T47D (cell line): ENCODE measurements at places on chromosomes 2 and 18.
A peak's percentile ranks its signal among the peaks of the same experiment; 100 is the strongest.

- DNase-seq, result peak; percentile 6
These were observed at the start of gene SH3RF3 for GRCh38 chr2:109128616-109129355. Gene SH3RF3, plus strand, starts transcription at chr2:109129205.

DNA sequence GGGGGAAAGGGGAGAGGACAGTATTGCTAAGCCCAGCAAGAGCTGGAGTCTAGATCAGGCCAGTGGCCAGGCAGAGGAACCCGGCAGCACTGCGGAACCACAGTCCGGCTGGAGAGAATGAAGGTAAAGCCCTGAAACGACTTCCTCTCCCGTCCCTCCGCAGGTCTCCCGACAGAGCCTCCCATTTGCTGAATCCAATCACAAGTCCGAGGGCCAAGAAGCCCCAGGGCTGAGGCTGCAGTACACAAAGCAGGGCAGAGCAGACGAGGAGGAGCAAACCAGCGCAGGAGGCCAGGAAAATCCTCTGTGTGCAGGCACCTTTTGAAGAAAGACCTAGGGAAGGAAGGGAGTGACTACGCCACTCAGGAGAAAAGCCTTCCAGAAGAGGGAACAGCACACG is 104.4 kb downstream of the OSBPL1A start:
- DNase-seq, result no peak

- no peak for DNase-seq
These were observed 105.6 kb downstream of the TTC32 start for GRCh38 chr2:19796035-19796695.

GRCh38 chr2:25982273-25982967 is at the start of gene KIF3C:
Gene KIF3C, minus strand, starts transcription at chr2:25982497. Its CDS starts 580 bp downstream, at chr2:25981917.
- DNase-seq, result peak; percentile 31

DNA sequence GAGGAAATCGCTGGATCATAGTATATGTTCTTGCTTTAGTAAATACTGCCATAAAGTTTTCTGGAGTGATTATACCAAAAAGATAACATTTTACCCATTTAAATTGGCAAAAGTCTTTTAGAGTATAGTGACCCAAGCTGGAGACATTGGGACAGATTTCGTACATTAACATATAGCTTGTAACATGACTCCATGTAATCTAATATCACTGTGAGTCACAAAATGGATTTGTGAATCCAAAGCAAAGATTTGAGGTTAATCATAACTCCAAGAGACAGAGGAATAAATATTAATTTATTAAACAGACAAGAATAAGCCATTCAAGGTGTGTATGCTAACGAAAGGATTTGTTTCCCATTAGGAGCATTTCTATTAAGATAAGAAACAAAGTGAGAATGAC is 45.0 kb upstream of the RMP24 start:
- DNase-seq, result no peak

DNA sequence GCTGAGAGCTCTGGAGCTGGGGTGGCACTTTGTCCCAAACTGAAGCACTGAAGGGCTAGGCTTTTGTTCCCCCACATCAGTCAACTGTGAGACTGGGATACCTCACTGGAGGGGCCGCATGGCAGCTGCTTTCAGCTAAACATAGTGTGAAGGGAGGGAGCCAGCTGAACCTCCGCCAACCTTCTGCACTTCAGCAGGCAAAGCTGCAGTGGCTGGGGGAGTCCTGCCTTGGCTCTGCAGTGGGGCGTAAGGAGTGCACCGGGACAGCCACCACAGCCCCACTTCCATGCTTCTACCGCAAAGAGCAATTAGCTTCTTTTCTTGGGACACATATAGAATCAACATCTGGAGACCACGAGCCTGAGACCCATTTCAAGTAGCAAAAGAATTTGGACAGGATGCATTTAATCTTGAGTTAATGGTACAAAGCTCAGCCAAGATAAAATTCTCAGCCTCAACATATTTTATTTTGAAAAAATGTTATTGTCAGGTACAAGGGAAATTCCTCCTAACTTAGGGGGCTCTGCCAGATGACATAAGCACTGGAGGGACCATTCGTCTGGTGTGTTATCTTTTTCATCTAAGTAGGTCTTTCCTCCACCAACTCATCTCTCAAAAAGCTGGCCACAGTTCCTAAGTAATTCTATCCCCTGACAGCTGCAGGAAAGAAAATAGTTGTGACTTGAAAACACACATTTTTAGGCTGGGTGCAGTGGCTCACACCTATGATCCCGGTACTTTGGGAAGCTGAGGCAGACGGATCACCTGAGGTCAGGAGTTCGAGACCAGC is 25.6 kb upstream of the MYCN start:
- DNase-seq, result no peak

- no peak for DNase-seq
These were observed 29.9 kb downstream of the DAPL1 start for GRCh38 chr2:158825021-158825420.

DNA sequence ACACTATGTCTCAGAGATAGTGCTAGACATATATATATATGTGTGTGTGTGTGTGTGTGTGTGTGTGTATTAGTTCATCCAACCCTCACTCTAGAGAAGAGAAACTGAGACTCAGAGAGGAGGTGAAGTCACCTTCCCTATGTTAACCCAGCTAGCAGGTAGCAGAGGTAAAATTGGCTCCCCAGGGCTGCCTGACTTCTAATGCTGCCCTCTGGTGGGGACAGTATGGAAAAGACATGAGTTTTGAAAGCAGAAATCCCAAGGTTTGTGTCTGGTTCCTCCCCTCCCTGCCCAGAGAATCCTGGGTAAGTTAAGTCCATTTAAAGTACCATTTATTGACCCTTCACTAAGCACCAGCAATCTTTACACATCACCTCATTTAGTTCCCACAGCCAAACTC is 137.7 kb downstream of the THNSL2 start:
- peak; percentile 76 for DNase-seq

- DNase-seq, result no peak
These were observed 97.0 kb downstream of the CABLES1 start for GRCh38 chr18:23232331-23232730.

GRCh38 chr2:219058541-219059374 is 2.0 kb downstream of the IHH start:
- DNase-seq, result no peak

GRCh38 chr18:13688191-13689136 is 37.9 kb downstream of the FAM210A start:
- no peak for DNase-seq

DNA sequence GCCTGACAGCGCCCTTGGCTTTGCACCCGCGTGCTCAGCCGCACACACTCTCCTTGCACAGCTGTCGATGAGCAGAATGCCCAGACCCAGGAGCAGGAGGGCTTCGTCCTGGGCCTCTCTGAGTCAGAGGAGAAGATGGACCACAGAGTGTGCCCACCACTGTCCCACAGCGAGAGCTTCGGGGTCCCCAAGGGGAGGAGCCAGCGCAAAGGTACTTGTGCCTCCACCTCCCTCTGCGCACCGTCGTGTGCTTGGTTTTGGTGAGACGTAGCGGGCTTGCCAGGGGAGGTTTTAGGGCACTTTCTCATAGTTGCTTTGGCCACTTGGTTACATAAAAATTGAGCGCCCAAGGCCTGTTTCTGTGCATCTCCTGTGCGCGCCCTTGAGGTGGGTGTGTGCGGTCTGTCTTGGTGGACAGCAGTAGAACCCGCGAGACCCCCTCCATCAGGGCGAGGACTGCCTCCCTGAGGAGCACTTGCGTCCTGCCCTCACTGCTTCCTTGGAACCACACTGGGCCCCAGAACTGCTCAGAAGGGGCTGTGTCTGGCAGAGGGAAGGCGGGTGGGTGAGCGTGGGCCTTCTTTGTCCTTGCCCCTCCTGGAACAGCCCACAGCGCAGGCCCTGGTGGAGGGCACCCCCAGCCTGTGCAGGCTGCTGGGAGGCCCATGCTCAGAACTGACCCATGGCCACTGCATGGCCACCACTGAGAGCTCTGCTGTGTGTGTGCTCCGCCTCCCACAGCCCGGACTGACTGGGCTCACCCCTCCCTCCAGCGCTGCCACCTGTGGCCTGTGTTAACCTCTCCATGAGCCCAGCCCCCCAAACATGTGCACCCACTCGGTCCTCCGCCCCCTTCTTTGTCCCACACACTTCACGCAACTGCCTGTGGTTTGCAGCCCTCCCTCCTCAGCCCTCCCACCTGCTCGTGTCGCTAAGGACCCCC is 95.9 kb downstream of the DGKD start:
- no peak for DNase-seq

DNA sequence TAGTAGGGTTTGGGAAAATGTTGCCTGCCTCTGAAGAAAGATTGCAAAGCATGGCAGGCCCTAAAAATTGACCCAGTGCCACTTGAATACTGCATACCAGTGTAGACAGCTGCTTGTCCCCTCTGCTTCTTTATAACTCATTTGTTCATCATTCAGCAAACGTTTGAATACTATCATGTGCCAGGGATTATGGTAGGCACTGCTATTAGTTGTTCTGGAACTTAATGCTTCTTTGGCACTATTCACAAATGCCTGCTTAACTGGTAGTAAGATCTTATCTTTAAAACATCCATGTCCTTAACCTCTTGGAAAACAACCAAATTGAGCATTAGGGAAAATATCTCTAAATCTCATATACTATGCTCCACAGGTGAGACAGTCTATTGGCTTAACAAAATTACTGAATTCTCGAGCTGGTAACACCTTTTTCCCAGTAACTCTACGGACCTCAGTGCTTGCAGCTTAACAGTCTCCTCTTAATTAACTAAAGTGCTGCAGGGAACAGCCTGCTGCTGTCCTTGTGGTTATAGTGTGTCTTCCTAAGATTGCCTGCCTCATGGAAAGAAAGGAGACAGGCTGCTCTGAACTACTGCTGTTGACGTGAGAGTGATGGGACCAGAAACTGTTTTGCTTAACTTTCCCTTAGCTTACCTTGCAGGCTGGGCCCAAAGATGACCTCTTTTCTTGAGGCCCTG is 93.2 kb downstream of the MIB1 start:
- DNase-seq, result no peak

DNA sequence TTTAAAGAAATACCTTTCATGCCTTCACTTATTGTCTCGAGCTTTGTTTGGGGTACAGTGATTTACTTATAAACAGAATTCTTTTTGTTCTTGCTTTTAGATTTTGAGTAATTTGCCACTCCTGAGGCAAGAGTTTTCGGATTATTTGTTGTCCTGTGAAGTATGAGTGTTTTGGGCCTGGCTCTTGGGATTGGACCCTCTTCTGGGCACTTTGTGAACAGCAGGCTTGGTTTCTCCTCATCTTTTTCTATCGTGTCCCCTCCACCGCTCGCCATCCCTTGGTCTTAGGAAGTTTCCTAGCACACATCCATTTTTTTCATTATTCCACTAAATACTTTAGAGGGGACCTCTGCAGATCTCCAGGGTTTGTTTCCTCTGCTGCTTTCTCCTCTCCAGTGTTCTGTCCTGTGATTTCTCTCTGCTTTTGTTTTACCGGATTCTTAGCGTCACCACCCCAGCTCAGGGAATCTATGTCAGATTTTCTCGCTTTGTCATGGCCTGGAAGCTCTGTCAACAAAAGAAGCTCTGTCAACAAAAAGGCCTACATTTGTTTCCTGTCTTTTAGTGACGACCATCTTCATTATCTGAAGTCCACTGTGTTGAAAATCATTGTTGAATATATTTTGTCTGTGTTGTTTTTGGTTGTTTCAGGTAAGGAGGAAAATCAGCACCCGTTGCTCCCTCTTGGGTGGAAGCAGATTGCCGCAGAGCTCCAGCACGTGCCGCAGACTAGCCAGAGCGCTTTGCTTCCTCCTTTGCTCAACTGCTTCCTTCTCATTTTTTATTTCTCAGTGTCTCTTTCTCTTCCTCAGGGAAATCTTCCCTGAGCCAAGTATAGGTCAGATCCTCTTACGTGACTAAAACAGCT is 27.8 kb downstream of the ANKRD62 start:
- DNase-seq, result no peak

- no peak for DNase-seq
These were observed 89.2 kb downstream of the EPHA4 start for GRCh38 chr2:221482666-221483455.

DNA sequence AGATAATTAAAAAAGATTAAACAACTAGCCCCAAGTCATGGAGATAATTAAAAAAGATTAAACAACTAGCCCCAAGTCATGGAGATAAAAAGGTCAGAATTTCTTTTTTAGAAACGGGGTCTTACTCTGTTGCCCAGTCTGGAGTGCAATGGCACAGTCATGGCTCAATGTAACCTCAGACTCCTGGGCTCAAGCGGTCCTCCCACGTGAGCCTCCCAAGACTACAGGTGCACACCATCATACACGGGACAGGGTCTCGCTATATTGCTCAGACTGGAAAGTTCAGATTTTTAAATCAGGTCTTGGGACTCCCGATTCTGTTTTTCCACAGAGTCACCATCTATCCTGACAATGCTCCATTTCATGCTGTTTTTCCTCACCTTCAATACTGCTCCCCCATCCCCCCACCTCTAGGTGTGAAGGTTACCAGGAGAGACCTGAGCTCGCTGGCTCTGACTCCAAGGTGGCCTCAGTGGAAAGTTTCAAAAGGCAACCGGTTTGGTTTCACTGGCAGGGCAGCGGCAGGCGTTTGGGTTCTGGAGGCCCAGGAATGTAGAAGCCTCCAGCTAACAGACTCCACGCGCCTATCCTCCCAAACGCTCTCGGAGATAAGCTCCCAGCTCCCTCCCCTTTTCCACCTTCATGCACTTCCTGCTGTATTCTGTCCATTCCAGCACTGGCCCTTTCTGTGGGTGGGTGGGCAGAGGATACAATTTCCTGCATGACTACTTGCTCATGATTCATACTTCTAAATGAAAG is 2.9 kb upstream of the SEMA4C start:
- peak; percentile 25 for DNase-seq

GRCh38 chr18:9771977-9772660 is 64.0 kb downstream of the RAB31 start:
- DNase-seq, result no peak

GRCh38 chr18:77316008-77316407 is 66.4 kb downstream of the GALR1 start:
- no peak for DNase-seq

DNA sequence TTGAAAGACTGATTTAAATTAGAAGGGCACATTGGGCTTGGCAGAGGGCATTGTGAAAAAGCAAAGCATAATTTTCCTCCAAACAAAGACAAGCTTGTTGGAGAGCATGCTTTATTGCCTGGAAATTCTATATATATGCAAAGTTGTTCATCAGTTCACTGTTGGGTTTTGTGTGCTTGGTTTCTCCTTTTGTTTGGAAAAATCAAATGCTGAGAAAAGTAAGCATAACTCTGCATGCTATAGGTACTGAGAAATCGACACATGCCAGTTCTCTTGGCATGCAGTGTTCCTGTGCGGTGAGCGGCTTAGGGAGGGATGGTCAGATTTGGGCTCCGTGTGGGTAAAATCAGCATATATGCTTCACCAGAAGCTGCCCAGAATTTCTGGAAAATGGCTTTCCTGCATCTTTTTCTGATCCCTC is 161.0 kb downstream of the RAPGEF4 start:
- no peak for DNase-seq

DNA sequence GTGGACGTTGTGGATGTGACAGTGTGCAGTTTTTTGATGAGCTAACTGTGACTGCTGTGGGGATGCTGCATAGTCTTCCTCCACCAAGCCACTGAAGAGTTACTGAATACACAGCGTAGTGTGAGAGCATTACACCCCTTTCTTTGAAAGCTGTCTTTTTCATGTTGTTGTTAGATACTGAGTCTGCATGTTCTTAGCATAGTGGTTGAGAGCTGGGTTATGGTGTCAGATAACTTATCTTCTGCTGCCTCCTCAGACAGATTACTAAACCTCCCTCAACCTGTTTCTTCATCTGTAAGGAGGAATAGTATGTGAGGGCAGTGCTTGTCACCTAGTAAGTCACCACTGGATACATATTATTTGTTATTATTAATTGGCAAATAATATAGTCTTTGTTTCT is 63.2 kb downstream of the CEP192 start:
- no peak for DNase-seq
